ENCODE measurements at places on chromosomes 3 and 15.

- no peak for DNase-seq
Observed at GRCh38 chr15:81216422-81216821, 19.7 kb downstream of the IL16 start.

- no peak for DNase-seq
Observed at GRCh38 chr3:157429708-157430107, 6.9 kb upstream of the PTX3 start.

DNA sequence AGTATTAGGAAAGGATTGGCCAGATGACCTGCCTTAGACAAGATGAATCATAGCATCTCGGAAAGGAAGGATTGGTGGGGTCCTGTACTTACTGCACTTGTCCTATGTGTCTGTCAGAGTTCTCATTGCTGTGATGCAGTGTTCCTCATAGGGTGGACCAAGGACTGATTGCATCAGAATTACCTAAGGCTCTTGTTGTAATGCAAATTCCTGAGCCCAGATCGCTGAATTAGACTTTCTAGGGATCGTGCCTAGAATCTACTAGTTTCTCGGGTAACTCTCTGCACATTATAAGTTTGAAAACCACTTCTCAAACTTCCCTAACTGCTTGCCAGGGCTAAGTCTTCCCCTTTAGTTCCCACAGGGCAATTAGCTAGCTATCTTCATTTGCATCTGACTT, 74.9 kb upstream of the SKOR1 start:
- DNase-seq = peak; percentile 15

DNA sequence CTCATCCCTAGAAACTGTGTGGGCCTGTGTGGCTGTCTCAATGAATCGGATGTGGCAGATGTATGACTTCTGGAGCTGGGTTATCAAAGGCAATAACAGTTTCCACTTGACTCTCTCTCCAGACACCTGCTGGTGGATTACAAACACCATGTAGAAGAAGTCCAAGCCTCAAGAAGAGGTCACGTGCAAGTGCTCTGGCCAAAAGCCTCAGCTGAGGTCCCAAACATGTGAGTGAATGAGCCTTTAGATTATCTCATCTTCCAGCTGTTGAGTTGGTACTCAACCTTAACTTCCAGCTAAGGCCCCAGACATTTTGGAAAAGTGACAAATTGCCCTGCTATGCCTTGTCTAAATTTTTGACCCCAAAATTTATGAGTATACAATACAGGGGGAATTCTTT, 42.7 kb upstream of the IL12A start:
- DNase-seq = no peak

DNA sequence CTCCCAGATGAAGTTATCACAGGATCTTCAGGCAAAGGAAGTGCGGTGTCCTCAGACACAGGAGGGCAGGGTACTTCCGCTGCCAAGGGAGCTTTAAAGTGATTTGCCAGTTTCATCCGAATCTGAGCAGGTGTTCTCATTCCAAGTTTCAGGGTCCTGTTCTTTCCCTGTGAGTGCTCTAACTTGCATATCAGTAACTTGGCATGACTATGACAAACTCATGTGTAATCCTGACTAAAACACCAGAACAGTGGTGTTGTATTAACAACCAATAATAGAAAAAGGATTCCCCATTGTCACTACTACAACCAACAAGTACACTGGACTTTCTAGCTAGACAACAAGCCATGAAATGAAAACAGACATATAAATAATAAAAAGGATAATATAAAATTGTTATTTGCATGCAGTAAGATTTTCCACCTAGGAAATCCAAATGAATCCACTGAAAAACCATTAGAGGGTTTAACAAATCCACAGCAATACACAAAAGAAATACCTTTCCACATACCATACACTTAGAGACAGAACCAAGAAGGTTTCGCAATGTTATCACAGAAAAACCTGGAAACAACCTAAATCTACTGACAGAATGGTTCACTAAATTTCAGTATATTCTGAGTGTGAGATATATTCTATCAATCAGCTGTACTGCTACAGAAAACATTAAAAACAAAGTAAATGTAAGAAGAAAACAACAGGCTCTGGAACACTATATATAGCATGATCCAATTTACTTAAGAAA, 40.9 kb upstream of the RPL35A start:
- DNase-seq = no peak

DNA sequence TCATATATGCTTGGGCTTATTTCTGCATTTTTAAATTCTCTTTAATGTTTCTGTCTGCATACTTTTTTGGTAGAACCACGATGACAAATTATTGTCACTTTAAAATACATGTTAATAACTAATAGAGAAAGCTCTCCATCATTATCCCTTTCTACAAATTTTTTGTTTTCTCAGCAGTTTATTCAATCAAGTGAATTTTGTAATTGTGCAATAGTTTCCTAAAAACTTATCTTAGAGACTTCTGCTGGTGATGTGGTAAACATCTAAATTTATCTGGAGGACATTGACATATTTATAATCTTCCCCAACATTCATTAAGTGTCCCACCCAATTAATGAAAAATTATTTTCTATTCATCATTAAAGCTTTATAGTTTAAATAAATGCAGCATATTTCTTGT, 215.3 kb downstream of the MEX3B start:
- no peak for DNase-seq

GRCh38 chr3:147046916-147047315, 359.4 kb downstream of the ZIC4 start:
- no peak for DNase-seq

DNA sequence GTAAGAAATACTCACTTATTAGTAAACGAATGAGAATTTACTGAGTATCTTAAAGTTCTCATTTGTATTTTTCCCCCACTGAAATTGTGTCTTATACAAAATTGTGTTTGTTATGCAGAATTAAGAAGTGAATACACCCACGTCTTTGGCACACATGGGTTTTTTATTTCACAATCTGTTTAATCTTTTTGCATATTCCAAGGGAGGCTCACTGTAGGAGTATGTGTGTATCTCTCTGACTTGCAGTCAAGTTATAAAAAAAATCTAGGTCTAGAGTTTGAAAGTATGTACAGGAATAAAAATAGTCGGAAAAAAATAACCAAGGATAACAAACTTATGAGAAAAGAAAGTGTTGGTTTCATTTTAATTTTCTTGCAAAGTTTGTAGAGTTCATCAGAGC, 255.2 kb downstream of the PDCD6IP start:
- no peak for DNase-seq

- no peak for DNase-seq
Observed at GRCh38 chr3:53224536-53224935, 31.3 kb downstream of the TKT start.

GRCh38 chr3:50336452-50337174, 4.0 kb downstream of the RASSF1 start:
- no peak for DNase-seq

- no peak for DNase-seq
Observed at GRCh38 chr3:28080716-28081115, 160.7 kb upstream of the CMC1 start.

DNA sequence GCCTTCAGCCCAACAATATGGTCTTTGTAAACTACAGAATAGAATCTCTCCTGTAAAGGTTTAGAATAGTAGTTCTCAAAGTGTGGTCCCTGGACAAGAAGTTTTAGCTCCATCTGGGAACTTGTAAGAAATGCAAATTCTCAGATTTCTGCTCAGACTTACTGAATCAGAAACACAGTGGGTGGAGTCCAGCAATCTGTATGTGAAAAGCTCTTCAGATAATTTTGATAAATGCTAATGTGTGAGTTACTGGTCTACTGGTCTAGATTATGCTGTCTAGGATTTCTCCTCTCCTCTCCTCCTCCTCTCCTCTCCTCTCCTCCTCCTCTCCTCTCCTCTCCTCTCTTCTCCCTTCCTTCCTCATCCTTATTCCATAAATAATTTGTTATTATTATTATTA, 57.5 kb downstream of the RBMS3 start:
- no peak for DNase-seq

DNA sequence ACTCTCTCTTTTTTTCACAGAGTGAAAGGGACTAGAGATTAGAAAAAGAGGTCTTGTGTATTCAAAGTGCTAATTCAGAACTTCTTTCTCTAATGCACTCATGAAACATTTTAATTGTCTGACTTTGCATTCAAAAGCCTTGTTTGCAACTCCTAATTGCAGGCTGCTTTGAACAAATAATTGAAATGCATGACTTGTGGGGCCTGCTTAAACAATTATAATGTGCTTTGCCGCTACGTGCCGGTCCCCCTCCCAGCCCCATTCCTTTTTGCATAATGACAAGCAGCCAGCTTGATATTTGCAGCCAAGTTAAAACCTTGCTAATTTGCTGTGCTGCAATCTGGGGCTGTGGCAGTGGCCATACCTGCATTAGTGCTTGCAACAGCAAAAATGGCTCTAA, 114.5 kb downstream of the FOXB1 start:
- no peak for DNase-seq

GRCh38 chr3:27488821-27489220, 4.6 kb upstream of the SLC4A7 start:
- no peak for DNase-seq

DNA sequence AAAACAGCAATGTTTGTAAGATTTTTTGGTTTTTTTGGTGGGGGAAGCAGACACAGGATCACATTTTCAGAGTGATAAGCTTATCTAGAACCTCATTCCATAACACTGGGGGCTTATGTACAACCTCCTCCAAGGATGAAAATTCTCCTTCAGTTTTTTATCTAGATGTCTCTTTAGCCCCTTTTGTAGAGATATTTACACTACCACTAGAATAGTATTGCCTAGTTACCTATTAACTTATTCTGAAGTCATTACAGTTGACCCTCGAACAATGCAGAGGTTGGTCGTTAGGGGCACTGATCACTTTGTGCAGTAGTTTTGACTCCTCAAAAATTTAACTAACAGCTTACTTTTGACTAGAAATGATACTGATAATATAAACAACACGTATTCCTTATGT, 32.8 kb downstream of the IFT57 start:
- DNase-seq = no peak

GRCh38 chr15:42220216-42220615, 12.1 kb upstream of the VPS39 start:
- no peak for DNase-seq

- DNase-seq = no peak
Observed at GRCh38 chr15:33742800-33743199, 225.5 kb upstream of the CHRM5 start.

- DNase-seq = peak; percentile 72
Observed at GRCh38 chr15:87369269-87369668, 887.3 kb downstream of the NTRK3 start.

GRCh38 chr3:65974509-65974908, 64.2 kb downstream of the MAGI1 start:
- DNase-seq = no peak

GRCh38 chr3:136733317-136733833, 18.8 kb downstream of the STAG1 start:
- DNase-seq = no peak

GRCh38 chr15:85456798-85457197, 76.4 kb downstream of the AKAP13 start:
- DNase-seq = no peak

DNA sequence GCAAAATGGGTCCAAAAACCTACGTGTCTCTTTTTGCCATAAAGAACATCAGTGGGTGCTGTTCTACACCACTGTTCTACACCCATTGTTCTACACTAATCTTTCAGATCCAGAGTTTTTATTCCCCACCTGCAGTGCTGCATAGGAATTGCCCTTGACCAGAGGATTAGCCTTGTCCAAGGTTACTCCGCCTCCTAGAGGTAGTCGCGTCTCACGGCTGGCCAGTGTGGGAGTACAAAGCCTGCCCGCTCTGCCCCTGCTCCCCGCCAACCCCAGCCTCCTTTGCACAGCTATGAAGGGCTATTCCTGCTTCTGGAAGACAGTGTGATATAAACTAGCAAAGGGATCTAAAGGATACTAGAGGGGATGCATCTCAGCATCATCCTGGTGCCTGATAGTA, 222.1 kb upstream of the LMCD1 start:
- no peak for DNase-seq

GRCh38 chr15:35173444-35174118, 88.5 kb upstream of the NANOGP8 start:
- no peak for DNase-seq

DNA sequence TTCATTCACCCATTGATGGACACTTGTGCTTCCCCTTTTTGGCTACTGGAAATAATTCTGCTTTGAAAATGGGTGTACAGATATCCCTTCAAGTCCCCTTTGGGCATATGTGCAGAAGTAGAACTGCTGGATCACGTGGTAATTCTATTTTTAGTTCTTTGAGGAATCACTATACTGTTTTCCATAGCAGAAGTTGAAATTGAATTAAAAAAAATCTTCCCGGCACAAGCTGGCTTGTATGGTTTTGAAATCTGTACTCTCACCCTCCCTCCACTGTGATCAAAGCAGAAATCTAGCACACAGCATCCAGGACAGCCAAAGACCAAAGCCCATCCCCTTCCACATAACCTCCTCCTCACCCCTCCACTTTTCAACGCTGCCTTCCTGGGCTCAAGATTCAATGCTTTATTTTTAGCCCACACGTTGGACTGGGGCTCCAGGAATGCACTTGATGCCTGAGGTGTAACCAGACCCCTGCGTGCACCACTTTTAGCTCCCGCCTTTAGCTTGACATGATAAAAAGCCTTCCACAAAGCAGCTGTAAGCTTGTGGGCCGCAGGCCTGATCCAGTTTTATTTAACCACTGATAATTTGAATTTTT, 29.9 kb downstream of the TMEM40 start:
- no peak for DNase-seq
